ENCODE measurements at places on chromosomes 16 and 17. TPM values are rescaled to one million over a fixed set of nuclear protein-coding genes. Genes with fewer than 3 reads are reported as not detected.

ZNF768 gene
- total RNA-seq = 64.0 TPM

SMIM22 gene
- not detected for total RNA-seq

DNA sequence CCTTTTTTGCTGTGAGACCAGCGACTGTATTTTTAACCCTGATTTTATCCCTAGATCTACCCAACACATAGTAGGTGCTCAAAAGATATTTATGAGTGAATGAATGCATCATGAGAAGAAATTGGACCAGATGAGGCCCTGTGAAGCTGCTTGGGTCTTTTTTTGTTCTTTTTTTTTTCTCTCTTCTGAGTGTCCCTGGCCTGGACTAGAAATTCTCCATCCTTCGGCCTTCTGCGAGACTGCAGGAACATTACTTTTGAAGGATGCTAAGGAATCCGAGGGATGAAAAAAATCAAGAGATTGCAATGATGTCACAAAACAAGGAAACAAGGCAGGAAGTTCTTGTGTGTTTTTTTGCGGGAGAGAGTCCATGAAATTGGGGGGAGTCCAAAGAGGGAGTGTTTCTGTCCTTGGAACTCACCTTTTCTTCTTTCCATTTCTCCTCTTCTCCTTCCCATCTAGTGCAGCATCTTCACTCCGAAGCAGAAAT lies 560 bp upstream of the RUSF1 start:
- DNase-seq = no peak

- DNase-seq = no peak
Observed at GRCh38 chr17:81518785-81519283, 6.2 kb upstream of the ACTG1 start.

Measured in neural crest cell (in vitro differentiated cells).